ENCODE measurements at places on chromosomes 16 and 17.

GRCh38 chr16:56738221-56738620, 8.3 kb downstream of the NUP93 start:
- DNase-seq = no peak

DNA sequence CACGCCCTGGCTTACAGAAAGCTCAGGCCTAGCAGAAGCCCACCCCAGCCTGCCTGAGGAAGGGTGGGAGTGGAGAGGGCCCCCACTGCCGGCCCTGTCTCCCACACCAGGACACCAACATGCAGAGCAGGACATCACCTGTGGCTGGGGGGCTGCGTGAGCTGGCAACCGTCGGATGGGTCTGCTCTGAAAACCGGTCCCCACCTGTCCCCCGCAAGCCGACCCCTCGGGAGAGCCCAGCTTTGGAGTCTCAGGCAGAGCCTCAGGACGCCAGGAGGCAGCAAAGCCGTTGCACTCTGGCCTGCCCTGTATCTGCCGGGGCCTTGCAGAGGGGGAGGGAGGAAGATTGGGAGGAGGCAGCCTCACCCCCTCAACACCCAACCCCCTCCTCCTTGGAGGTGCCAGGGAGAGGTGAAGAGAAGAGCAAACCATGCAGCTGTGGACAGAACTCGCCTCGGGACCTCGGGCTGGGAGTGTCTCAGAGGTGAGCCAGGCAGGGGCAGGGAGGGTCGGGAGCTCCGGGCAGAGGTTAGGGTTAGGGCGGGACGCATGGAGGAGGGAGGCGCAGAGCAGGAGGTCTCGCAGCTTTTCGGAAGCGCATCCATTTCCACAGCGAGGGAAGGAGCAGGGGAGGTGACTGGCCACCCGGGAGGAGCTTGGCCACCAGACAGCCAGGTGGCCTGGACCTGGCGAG, 30.4 kb upstream of the ZC3H18 start:
- DNase-seq = no peak

DNA sequence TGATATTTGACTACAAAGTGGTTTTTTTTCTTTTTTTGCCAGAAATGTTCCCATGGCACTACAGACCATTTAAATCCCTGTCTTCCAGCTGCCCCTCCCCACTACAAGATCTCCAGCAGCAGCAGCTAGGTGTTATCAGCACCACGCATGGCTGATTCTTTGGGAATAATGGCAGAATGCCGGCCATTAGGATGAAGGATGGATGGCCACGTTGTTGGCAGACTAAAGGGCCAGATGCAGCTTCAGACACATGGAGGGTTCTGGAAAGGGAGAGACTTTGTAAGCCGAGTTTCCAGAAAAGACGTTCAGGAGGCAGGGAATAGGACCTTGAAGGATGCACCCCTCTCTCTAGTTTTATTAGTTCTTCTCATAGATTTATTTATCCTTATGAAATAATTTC, 10.3 kb upstream of the MED9 start:
- DNase-seq = no peak

DNA sequence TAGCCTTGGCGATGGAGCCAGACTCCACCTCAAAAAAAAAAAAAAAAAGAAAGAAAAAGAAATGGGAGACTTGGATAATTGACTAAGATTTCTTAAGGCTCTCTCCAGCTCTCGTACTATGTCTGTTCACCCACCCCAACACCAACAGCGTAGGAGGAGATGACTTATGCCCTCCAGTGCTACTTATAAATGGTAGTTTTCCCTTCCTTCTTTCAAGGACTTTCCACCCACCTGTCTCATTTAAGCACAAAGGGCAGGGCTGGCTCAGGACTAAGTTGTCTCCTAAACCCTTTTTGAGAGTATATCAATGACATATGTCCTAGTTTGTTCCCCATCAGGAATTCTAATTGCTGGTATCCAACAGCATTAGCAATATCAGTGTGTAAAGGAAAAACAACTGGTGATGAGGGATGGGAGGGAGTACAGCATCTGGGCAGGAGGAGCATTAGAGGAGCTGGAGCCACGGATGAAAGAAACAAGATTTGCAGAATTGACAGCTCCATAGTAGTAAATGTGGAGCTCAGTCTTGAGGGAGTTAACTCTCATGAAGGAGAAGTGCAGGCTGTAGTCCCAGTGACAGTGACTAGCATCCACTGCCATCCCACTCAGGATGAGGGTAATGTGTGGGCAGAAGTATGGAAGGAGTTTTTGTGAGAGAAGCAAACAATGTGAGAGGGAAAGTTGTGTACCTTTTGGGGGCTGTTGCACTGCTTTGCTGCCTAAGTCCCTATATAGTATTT, 17.2 kb downstream of the UBE2Z start:
- no peak for DNase-seq

GRCh38 chr16:55478827-55479429, at the start of gene MMP2:
MMP2 (plus strand) TSS chr16:55479198; CDS start chr16:55479480, 282 bp downstream.
- DNase-seq = no peak

DNA sequence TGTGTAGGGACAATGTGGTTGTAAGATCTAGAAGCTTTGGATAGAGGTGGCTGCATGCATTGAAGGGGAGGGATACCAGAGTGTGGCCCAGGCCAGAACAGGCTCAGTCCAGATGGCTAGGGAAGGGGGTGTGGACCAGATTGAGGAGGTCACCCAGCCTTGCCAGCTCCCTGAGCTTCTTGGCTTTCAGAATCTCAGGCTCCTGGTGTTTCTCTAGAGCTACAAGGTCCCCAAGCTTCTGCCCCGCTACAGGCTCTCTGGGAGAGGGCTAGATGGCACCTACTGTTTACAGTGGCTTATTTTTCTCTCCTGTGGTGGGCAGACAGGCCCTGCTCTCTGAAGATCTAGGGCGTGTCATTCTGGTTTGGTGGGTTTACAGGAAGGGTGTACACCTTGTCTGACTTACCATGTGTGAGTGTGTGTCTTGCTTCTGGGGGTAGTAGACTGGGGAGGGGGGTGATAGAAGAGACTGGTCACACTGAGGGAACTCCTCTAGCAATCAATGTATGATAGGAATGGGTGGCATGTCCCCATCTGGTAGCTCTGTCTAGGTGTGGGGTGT, 1.1 kb downstream of the RARA start:
- no peak for DNase-seq

DNA sequence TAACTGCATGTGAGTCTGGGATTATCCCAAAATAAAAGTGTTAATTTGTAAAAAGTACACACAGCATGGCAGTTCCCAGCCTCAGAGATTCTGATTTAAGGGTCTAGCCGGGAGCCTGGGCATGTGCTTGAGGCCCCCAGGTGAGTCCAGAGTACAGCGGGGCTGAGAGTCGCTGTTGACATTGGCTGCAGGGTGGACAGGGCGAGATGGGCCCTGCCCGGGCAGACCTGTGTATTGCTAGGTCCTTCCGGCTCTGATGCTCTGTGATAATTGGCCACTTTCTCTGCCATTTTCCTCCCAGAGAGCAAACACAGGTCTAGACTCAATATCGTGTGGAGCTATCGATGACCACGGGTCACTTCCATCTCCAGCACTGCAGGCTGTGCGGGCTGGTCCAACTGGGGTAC, 73.6 kb downstream of the ABCC6 start:
- no peak for DNase-seq

DNA sequence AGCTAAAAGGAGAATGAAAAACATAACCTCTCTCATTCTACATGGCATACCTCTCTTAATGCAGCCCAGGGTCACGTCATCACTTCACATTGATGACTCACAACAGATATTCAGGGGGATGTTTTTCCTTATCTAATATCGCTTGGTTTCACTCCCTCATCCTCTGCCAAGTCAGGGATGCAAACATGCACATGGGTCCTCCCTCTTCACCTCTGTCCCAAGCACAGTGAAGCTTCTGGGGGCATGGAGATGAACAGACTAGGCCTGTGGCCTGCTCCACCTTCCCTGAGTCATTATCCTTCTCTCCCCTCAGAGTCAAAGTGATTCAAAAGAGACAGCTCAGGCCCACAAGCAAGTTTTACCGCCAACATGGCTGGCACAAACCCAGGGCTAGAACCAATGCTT, 2.3 kb upstream of the MT2A start:
- DNase-seq = no peak

- no peak for DNase-seq
Observed at GRCh38 chr16:2520784-2521531, 787 bp downstream of the AMDHD2 start.

DNA sequence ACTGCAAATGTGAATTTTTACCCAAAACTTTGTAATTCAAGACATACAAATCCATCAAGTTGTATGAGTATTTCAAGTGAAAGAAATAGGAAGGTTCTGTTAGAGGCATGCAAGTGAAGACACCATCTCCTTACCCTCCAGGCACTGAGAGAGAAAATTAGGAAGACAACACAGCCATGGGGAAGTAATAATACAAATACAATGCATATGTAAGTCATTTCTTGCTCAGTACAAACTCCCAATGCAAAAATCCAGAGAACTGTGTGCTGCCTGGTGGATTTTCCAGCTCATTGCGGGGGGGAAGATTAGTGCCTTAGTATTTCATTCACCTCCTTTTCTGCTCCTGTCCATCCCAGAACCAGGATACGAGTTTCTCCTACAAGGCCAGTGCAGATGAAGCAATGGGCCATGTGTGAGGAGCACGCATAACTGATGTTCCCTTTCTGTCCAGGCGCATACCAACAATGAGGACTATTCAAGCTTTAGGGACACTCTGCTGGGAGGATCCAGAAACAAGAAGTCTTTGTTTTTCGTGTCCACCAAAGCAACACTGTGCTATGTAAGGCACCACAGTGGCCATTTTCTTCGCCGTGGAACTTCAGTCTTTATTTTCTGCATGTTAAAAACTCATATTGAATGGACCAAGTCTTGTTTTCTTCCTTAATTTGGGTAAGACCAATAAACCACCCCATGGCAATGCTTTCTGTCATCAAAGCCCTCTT, 143.7 kb upstream of the RCVRN start:
- DNase-seq = no peak

- DNase-seq = no peak
Observed at GRCh38 chr16:74079232-74079586, 217.4 kb upstream of the PSMD7 start.

DNA sequence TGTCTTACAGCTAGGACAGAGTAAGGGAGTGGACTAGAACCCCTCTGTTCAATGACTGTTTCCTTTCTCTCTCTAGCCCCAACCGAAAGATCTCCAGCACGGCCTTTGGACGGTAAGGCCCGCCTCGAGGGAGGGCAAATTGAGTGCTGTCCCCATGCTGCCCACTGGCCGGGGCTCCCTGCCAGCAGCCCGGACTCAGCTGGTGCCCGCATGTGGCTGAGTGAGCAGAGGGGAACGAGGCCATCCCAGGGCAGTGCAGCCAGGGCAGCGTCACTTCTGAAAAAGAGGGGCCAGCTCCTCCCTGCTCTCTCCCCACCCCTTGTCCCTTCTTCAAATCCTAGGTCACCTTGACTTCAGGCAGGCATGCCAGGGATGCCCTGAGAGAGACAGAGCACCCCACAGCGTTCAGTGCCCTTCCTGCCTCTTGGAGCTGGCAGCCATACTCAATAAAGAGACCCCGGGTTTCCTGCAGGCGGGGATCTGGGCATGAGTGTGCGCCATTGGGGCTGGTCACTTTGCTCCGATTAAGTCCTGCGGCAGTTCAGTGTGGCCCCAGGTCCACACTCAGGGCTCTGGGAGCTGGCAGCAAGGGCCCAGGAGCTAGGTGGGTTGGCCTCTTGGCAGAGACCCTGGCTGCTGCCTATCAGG, 130.9 kb downstream of the RAB11FIP4 start:
- no peak for DNase-seq

GRCh38 chr16:17380613-17381012, 90.1 kb downstream of the XYLT1 start:
- no peak for DNase-seq

DNA sequence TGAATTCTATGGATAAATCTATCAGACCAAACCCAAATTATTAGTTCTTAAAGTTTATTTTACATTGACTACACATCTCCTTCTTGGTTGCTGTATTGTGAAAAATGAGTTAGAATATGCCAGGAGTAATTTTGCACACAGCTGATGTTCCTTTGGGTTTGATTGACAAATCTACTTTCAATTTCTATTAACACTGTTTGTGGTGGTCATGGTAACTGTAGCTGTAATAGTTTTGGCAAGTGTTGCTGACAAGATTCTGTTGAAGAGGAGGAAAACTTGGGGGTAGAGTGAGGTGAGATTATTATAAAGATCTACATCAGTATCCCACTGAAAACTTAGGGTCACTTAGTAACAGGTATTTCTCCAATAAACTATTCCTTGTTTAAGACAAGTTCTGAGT, 30.3 kb downstream of the MRTFB start:
- DNase-seq = no peak

DNA sequence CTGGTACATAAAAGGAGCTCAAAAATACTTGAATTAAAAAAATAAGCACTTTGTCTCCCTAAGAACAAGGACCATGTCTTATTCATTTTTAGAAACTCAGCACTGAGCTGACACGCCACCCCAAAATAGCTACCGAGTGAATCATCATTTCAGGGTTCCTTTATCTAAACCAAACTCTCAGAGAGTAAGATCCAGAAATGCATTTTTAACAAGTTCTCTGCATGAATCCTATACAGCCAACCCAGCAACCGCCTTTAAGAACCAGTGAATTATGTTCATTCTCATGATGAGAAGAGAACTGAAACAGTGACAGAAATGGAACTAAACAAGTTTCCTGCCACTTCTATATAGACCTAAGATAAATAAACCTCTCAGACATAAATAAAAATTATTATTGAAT, 8.7 kb downstream of the C16orf87 start:
- DNase-seq = no peak

DNA sequence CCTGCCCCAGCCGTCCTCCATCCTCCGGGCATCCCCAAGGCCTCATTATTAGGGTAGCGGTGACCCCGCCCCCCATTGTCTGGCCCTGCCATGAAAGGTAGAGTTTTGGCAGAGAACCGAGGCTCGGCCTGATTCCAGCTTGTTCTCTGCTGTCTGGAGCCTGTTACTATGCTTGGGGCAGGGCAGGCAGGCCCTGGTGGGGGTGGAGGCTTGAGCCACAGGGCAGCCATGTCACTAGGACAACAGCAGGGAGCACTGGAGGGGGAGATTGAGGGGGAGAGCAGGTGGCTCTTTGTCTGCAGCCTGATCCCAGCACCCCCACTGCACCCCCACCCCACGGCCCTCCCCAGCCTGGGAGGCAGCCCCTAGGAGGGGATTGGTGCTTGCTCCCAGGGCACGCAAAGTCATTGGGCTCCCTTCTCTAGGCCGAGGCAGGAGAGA, 15.4 kb downstream of the RHBDL3 start:
- no peak for DNase-seq

DNA sequence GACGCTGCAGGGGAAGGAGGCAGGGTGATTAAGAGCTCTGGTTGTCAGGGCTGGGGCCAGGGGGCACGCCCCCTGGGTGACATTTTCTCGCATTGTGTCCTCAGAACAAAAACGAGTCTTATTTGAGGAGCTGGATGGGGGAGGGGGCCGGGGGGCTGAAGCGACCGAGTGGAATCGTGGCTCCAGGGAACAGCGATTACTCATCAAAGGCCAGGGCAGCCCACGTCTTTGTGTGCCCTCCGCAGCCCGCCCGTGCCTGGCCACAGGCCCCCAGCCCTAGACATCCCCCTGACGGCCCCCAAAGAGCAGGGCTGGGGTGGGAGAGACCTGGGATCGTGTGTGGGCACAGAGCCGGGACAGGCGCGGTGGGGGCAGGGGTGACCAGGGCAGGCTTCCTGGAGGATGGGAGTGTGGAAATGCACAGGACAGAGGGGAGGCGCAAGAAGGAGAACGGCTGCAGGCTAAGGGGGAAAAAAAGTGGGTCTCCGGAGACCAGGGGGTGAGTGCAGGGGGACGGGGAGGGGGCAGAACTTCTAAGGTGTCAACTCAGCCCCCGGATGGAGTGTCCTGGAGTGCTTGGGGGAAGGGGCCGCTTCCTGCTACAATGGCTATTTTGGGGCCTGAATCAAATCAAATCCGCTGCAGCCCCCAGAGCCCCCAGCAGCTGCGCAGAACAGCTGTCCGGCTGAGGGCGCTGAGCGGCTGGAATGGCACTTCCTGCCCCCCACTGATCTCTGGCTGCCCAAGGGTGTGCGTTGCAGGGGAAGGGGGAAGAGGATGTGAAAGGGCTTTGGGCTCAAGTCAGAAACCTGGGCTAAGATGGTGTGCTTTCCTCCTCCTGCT, 24.0 kb upstream of the PHB1 start:
- DNase-seq = no peak

All from cerebellar nuclear complex (tissue), 1 donor.